ENCODE measurements at places on chromosomes 12 and 14. TPM values are rescaled to one million over a fixed set of nuclear protein-coding genes. Genes with fewer than 3 reads are reported as not detected.

The HCAR1 gene
- 16.3 TPM for total RNA-seq

The DHRS2 gene
- 1,842 TPM for total RNA-seq

The PIP4K2C gene
- total RNA-seq: 48.0 TPM

The RIPK3 gene
- 22.4 TPM for total RNA-seq

The INHBC gene
- not detected for total RNA-seq

The FBLN5 gene
- 39.4 TPM for total RNA-seq

The GSC gene
- not detected for total RNA-seq

The GALNT4 gene
- 11.7 TPM for total RNA-seq

The PIWIL1 gene
- total RNA-seq: not detected

The CPNE6 gene
- 1.5 TPM for total RNA-seq

Data from ureter (tissue), 1 donor.